A172 (cell line): ENCODE measurements at places on chromosomes 16 and 17.

DNA sequence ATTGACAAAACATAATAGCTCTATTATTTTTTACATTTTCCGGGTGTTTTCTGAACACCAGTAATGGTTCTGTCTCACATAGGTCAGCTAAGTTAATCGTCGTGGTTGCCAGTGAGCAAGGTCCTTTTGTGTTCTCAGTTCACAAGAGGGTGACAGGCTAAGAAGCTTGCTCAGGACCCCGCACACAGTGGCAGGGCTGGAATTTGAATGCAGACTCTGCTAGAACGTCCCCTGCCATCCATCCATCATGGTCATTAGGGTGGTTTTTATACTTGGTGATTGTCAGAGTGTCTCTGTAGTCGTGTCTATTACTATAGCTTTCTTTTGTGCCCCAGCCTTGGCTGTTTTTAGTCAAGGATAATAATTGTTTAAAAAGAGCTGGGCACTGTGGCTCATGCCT lies 176.2 kb downstream of the SNX29 start:
- no peak for DNase-seq

- DNase-seq = peak; percentile 37
Measured at GRCh38 chr17:31413874-31414549, 22.5 kb downstream of the RAB11FIP4 start.

GRCh38 chr16:88596483-88596882 lies 26.3 kb downstream of the ZC3H18 start:
- DNase-seq = no peak

DNA sequence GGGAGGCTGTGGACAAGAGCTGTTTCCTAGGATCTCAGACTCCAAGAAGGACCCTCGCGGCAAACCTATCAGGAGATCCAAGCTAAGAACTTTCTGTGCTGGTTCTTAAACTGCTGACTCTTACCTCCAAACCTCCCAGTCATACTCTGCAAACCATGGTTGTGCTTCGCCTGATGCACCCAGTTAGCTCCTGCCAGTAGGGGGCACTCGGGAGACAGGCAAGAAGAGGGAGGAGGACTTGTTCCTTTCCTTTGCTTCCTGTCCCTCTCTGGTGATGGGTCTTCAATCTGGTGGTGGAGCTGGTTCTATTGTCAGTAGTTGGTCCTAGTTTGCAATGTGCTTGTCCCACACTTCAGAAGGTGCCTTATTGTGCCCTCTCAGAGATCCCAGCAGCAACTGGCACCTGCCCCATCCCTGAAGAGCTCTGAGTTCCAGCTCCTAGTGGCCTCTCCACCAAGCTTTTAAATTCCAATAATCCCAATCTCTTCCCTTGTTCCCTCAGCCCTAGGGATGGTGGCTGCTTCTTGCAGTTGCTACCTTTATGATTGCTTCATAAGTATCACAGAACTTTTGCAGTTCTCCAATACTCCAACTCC lies 113.5 kb upstream of the RPL38 start:
- peak; percentile 46 for DNase-seq

DNA sequence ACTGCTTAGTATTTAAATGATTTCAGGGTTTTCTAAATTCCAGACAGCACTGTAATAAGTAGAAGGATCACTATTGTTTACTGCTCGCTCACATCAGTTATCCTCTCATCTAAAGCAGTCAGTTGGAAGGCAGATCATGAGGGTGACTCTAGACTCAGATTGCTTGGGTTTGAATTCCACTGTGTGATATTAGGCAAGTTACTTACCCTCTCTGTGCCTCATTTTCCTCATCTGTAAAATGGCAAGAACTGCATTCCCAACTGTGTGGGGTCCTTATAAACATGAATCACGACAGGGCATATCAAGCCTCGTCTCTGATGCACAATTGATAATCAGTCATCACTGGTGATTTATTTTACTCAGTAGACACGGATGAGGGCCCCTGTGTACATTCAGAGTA lies 15.1 kb downstream of the CLUAP1 start:
- DNase-seq = no peak

GRCh38 chr17:31802502-31802901 lies 56.5 kb downstream of the COPRS start:
- DNase-seq = peak; percentile 22

- DNase-seq = no peak
Measured at GRCh38 chr16:70651524-70651923, 5.2 kb downstream of the IL34 start.

- peak; percentile 72 for DNase-seq
Measured at GRCh38 chr17:59804901-59805465, 87.8 kb downstream of the TUBD1 start.

- DNase-seq = no peak
Measured at GRCh38 chr17:74597069-74597790, 5.1 kb upstream of the CD300LD start.

GRCh38 chr17:78040440-78041385 lies 82.2 kb downstream of the TNRC6C start:
- peak; percentile 63 for DNase-seq

- DNase-seq = no peak
Measured at GRCh38 chr17:81222620-81222905, 202 bp downstream of the CEP131 start.

- DNase-seq = no peak
Measured at GRCh38 chr17:948284-948852, 31.2 kb downstream of the NXN start.

- no peak for DNase-seq
Measured at GRCh38 chr17:64126918-64127317, 3.0 kb downstream of the ERN1 start.
